NCI-H526 treated with DMSO at 0.1 percent for 48 hours (cell line): ENCODE measurements at places on chromosomes 7 and 10.

GRCh38 chr7:124762611-124763143, 2.9 kb downstream of the GPR37 start:
- DNase-seq = no peak

DNA sequence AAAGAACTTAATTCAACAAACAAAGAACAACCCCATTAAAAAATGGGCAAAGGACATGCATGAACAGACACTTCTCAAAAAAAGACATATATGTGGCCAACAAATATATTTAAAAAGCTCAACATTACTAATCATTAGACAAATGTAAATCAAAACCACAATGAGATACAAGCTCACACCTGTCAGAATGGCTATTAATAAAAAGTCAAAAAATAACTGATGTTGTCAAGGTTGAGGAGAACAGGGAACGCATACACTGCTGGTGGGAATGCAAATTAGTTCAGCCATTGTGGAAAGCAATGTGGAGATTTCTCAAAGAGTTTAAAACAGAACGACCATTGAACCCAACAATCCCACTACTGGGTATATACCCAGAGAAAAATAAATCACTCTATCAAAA, 19.1 kb downstream of the ZFAND4 start:
- DNase-seq = no peak

DNA sequence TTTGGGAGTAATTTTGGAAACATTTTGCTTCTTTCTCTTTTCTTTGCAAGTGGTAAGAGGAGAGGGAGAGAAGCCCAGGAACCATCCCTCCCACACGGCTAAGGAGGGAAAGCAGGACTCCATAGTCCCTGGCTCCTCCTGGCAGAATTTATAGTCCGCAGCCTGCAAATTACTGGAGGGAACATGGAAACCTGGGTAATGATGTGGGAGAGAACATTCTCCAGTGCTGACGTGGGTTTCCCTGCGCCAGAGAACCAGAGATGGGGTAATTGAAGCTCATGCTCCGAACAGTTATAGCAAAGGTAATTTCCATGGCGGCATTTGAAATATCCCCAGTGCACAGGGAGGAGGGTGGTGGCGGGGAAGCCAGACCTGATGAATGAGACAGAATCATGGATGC, 320.4 kb downstream of the RPS24 start:
- DNase-seq = no peak

DNA sequence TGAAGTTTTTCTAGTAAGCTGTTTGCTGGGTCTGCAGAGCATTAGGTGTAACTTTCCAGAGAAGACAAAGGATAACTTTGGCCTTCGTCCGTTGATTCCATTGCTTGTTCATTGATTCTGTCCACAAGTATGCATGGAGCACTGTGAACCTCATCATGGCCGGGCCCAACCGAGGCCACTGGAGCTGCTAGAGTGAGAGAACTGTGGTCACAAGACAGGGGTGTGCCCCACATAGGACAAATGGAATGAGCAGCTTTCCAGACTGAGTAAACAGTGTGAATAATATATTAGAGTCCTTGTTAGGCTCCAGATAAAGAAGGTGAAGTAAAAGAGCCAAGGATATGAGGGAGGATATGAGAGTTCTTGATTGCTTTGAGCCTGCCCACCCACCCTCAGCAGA, 24.9 kb downstream of the MBL2 start:
- DNase-seq = no peak

GRCh38 chr10:113612154-113612553, 51.7 kb downstream of the NRAP start:
- no peak for DNase-seq

- DNase-seq = no peak
Measured at GRCh38 chr7:47482013-47482875, 99.7 kb downstream of the TNS3 start.

- DNase-seq = no peak
Measured at GRCh38 chr7:27611059-27611458, 51.6 kb downstream of the HIBADH start.

GRCh38 chr10:104337521-104337984, 712 bp downstream of the ITPRIP start:
- DNase-seq = no peak

DNA sequence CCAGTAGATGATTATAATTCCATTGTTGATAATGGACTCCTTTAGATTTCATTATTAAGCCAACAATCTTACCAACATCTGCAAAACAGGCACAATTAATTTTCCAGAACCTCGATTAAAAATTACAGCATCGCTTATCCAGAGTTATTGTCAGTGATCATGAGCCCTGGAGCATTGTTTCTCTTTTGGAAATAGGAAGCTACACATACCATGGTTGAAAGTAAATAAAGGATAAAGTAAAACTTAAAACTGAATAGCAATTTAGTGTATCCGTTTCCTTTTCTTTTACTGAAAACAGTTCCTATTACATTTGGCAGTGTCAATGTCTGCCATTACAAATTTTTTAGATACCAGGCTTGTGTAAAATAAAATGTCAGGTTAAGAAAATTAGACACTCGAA, 9.9 kb upstream of the HOXA2 start:
- DNase-seq = no peak
